Brain (organoid and tissue), 16 donors: ENCODE measurements at places on chromosomes 6 and 20.

DNA sequence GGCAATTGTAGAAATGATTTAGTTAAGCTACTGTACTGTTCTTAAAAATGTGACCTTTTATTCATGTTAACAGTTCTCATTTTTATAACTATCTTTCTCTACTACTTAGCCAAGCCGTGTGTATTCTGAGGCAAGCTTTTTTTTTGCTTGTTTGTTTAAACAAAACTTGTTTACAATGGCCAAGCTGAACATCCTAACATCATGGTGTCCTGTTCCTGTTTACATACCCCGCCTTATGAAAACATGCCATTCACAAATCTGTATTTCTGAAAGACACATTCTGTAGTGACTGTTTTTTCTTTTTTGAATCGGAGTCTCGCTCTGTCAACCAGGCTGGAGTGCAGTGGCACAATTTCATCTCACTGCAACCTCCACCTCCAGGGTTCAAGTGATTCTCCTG, 140.9 kb downstream of the NCOA3 start:
- no peak for DNase-seq

DNA sequence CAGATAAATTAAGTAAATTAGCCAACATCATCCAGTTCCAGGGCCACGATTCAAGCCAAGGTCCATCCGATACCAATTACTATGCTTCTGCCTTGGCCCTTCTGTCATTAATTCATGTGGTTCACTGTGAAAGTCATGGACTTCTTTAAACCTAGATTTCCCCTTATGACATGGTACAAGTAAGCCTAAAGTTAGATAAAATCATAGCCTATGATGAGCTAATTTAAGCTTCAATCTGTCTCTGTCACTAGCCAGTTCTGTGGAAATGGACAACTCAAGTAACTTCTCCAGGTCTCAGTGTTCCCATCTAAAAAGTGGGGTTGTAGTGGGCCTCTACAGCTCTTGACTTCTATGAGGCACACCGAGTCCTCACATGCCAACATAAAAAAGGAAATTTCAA, 225.5 kb upstream of the MARCKS start:
- no peak for DNase-seq

- DNase-seq: no peak
Measured at GRCh38 chr6:127954082-127954481, 53.2 kb upstream of the THEMIS start.

GRCh38 chr6:75213732-75214131, 7.9 kb upstream of the COL12A1 start:
- no peak for DNase-seq

DNA sequence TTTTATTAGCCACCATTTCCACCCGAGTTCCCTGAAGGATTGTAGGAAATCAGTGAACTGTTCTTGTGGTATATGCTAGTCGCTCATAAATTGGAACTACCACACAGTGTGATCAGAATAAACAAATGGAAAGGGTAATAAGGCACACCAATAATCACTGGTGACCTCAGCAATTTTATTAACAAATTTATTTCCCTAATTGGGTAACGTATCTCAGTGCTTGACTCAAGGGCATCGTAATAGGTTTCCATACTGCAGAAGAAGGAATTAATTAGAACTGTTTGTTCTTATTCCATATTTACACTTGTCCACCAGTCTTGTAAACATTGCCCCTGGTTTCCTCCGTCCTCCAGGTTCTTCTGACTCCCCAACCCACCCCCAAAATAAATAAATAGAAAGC, 10.0 kb upstream of the UQCC2 start:
- DNase-seq: no peak

DNA sequence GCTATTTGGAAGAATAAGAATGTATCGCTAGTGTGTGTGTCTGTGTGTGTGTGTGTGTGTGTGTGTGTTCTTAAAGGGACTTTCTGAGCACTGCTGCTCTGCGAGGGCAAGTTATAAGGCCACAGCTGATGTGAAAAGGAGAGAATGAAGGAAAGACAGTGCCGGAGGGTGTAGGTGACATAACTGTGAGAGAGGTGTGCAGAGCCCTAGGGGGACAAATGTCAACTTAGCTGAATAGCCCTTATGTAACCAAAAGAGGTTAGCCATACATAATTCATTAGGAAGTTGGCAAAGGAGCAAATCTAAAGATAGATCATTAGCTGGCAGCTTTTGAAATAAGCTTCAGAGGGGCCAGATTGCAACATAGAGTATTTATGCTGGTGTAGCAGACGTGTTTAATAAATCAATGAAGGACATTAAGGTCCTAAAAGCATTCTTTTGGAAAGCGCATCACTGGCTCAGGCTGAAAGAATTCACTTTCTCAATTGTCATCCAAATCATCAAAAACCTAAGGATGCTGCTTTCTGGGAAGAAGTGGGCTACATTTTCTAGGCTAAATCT, 81.0 kb downstream of the NDUFAF5 start:
- peak; percentile 39 for DNase-seq

GRCh38 chr20:48051794-48052474, 266.7 kb upstream of the SULF2 start:
- no peak for DNase-seq

GRCh38 chr20:55437798-55438415, 567.4 kb downstream of the CBLN4 start:
- DNase-seq: peak; percentile 52

DNA sequence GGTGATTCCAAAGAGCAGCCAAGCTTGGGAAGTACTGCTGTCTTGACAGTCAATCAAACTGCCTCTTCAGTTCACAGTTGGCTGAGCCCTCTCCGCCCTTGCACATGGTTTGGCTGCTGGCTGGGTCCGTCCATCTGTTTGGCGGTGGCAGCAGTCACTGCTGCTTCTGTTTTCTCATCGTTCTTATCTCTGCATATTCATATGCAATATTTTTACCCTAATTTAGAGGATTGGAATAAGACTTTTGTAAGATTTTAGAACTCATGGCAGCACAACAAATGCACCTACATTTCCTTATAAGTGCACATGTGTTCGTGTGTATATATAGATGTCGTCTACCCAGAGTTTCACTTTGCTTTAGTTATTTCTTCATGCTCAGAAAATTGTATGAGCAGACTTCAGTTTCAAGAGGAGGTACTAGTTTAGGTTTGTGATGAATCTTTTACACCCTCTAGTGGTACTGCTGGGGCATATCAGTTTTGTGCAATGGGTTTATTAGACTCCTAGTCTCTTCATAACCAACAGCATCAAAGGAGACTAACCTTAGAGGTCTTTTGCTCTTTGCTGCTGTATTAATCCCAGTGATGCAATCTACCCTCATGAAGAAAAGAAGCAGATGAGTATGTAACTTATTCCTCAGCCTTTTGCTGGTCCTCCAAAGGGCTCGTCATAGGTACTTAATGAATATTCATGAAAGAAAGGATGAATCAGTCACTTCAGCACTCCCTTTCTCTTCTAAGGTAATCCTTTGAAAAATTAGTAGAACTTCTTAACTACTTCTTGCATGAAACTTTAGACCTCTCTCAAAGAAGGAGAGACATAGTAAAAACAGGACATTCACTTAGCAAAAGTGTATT, 44.3 kb downstream of the KHDC1L start:
- peak; percentile 84 for DNase-seq

DNA sequence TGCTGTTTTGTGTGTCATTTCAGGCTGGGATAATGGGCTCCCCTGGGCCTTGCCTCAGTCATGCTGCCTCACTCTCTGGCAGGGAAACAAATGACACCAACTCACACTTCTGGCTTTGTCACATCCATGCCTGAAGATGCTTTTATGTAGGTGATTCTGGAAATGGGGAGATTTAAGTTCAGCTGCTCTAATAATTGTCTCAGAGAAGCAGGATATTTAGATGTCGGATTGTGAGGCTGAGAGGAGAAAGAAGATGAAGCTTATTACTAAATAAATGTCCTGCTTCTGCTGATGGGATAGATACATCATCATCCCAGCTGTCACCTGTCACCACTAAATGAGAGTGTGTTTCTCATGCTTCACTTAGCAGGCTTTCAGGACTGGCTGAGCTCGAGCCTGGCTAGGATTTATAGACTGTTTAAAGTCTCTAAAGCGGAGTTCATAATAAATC, 480.2 kb upstream of the SPTLC3 start:
- peak; percentile 86 for DNase-seq

DNA sequence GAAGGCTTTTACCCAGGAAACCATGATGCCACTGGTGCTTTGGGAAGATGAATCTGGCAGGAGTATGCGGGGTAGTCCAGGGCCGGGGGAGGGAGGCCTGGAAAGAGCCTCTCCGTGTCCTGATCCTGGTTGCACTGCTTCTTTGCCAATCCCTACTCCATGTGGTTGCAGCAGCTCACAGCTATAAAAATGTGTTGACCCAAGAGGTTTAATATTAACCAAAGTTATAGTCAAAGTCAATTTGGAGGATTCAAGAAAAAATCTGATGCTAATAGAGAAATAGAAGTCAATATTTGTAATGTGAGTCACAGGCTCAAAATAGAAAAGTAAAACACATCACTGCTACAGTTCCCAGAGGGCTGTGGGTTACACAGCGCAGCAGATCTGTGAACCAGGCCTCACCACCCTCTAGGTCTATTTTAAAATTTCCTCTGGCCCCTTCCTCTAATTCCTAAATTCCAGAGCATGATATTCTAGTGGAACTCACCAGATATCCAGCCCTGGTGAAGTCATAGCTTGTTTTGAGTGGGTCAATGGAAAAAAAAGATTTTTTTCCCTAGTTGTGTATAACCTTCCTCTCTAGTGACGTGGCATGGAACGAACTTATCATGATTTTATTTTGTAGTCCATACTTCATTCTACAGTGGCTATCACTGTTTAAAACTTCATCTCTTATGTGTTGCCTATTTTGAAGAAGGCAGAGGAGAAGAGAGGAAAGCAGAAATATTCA, 63.2 kb upstream of the BMP2 start:
- DNase-seq: no peak
